ENCODE measurements at places on chromosomes 6 and 20. TPM values are rescaled to one million over a fixed set of nuclear protein-coding genes. Genes with fewer than 3 reads are reported as not detected.

The SYS1 gene
- total RNA-seq: 25.6 TPM

The ROS1 gene
- not detected for total RNA-seq

The KCNS1 gene
- total RNA-seq: not detected

DNA sequence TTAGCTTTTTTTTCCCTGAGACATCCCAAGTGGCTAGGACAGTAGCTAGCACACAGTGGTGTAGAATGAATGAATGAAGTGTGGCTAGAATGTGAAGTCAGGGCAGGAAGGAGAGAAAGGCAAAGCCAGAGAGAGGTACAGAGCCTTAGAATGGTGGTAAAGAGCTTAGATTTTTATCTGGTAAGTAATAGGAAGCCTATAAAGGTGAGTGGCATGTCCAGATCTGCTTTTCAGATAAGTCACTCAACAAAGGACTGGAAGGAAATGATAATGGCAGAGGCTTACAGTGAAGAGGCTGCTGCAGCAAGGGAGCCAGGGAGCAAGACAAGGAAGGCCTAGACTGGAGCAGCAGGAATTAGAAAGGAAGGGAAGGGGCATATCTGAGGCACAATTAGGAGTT, 96.0 kb upstream of the PRDM1 start:
- no peak overlapping the region for H3K4me3 ChIP-seq
- DNase-seq: no peak
- no peak overlapping the region for H3K27ac ChIP-seq
- peaks cover 62% of the 10 kb centered on the region for H3K27me3 ChIP-seq
- peaks cover 68% of the 10 kb centered on the region for H3K4me1 ChIP-seq

GRCh38 chr6:28607990-28608389, 82.3 kb downstream of the GPX5 start:
- H3K27ac ChIP-seq: no peak overlapping the region
- H3K4me3 ChIP-seq: no peak overlapping the region
- H3K4me1 ChIP-seq: no peaks in the 10 kb centered on the region
- H3K27me3 ChIP-seq: peaks cover 58% of the 10 kb centered on the region
- DNase-seq: no peak
- no peaks in the 10 kb centered on the region for H3K36me3 ChIP-seq

DNA sequence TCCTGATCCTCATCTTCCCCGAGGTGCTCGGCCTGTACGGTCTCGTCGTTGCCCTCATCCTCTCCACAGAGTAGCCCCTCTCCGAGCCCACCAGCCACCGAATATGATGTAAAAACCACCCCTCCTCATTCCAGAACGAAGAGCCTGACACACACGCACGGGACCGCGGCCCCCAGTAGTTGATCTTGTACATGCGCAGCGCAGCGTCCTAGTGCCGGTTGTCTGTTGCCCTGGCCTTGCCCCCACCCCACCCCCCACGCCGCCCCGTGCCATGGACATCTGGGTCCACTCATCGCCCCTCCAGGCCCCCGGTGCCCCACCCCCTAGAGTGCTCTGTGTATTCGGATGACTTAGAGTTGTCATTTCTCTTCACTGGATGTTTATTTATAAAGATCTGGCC, 5.2 kb upstream of the PRPH2 start:
- H3K4me1 ChIP-seq: peaks cover 24% of the 10 kb centered on the region
- peak overlapping the region; percentile 97 for H3K27ac ChIP-seq
- H3K4me3 ChIP-seq: peak overlapping the region; percentile 40
- peaks cover 3% of the 10 kb centered on the region for H3K27me3 ChIP-seq
- no peak for DNase-seq

DNA sequence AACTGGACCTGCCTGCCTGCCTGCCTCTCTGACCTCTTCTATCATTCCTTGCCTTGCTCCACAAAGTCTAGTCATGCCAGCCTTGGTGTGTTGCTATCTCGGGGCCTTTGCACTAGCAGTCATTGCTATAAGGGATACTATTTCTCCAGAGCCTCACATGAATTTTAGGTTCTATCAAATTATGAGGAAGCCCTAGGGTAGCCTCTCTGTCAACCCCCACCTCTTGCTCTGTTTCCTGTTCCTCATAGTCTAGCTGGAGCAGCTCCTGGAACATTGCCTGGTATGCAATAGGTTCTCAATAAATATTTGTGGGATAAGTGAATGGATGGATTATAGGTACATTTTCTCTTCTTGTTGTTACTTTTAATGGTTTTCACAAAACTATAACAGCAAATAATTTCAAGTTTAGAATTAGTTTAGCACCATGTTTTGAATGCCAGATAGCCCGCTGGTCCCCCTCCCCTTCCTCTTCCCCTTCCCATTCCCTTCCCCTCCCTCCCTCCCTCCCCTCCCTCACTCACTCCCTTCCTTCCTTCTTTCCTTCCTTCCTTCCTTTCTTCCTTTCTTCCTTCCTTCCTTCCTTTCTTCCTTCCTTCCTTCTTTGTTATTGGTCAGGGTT, 46.9 kb upstream of the DTNBP1 start:
- no peaks in the 10 kb centered on the region for H3K36me3 ChIP-seq
- peaks cover 4% of the 10 kb centered on the region for H3K4me1 ChIP-seq
- H3K27me3 ChIP-seq: no peaks in the 10 kb centered on the region
- no peak overlapping the region for H3K4me3 ChIP-seq
- no peak overlapping the region for H3K27ac ChIP-seq
- DNase-seq: no peak

GRCh38 chr6:29631209-29631810, 1.7 kb downstream of the GABBR1 start:
- H3K4me1 ChIP-seq: peaks cover 51% of the 10 kb centered on the region
- H3K4me3 ChIP-seq: peak overlapping the region; percentile 70
- peaks cover 23% of the 10 kb centered on the region for H3K27me3 ChIP-seq
- DNase-seq: no peak

Data from activated CD4-positive, alpha-beta T cell treated with anti-CD3 and anti-CD28 coated beads, Interleukin-2, amount 10 ng/mL, durations not matched to agents 7 days and 5 days (primary cell).